DND-41 (cell line): ENCODE measurements at places on chromosomes 16 and 17.

DNA sequence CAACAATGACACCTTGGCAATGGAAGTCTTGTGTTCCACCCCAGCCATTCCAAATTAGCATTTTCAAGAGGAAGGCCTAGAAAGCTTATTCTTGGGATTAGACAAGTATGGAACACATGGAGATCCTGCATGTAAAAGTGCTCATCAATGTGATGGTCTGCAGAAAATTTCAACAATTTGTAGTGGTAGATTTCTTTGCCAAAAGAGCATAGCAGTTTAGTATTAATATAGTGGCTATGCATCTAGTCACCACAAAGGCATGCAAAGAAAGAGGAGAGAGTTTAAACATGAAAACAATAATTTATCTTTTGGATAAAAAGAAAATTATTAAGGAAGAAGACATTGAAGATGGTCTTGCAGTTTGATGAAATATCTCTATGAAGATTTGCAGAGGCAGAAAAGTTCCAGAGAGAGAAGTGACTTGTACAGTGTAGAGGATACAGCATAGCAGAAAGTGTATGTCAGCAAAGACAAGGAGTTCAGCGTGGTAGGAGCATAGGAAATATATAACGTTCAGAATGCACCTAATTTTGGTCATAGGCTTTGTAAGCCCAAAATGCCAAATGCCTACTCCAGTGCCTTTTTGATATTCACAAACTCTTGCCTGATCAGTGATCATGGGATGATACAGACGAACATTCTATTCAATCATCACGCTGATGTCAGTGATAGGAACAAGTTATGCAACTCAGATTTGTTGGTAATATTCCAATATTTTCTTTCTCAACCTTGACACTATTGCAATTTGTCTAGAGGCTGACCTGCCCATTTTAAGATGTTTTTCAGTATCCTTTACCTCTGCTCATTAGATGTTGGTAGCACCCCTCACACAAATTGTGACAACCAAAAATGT is 727.9 kb upstream of the SOX9 start:
- no peaks in the 10 kb centered on the region for H3K36me3 ChIP-seq
- H3K27ac ChIP-seq, result no peak overlapping the region
- DNase-seq, result no peak
- no peaks in the 10 kb centered on the region for H3K27me3 ChIP-seq
- H3K4me1 ChIP-seq, result no peaks in the 10 kb centered on the region

DNA sequence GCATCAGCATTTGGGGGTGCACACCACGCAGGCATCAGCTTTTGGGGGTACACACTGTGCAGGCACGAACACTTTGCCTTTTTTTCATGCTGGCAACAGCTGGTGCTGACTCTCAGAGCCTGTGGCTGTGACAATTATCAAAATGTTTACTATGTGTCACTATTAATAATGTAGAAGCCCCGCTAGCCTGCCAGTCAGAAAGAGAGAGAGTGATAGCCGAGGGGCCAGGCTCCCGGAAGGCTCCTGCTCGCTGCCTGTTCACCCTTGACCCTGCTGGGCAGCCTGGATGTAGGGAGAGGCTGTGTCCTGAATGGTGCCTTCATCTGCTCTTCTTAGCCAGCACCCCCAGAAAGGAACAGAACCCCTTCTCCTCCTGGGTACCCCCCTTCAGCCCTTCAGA is 61.9 kb downstream of the SDK2 start:
- H3K4me3 ChIP-seq, result no peak overlapping the region
- H3K27ac ChIP-seq, result no peak overlapping the region
- no peak for DNase-seq
- H3K27me3 ChIP-seq, result no peaks in the 10 kb centered on the region

GRCh38 chr17:57902800-57903759 is 52.1 kb downstream of the CUEDC1 start:
- no peaks in the 10 kb centered on the region for H3K4me1 ChIP-seq
- H3K4me3 ChIP-seq, result no peak overlapping the region
- no peaks in the 10 kb centered on the region for H3K36me3 ChIP-seq
- no peak for DNase-seq
- H3K27me3 ChIP-seq, result no peaks in the 10 kb centered on the region
- H3K27ac ChIP-seq, result no peak overlapping the region

DNA sequence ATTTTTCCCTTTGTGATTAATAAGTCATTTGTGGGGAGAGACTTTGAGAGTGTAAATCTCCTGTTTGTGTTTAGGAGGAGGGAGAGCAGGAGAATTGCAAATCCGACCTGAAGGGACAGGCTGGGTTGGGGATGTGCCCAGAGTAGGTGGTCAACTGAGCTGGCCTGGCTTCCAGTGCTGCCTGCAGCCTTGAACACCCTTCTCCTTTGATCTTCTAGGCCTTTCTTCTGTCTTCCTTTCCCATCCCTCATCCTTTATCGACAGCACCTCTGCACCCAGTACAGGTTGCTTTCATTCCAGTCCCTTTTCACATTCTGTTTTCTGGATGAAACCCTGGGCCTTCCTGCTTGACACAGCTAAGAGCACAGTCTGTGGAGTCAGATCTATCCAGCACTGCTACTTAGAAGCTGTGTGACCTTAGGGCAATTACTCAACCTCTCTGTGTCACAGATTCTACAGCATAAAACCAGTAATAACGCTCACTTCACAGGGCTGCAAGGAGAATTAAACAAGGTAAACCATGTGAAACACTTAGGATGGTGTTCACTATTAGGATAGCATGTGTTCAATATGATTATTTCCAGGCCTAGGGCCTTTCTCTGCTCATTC is 1.0 kb upstream of the CSNK2A2 start:
- no peak overlapping the region for H3K27ac ChIP-seq
- peaks cover 26% of the 10 kb centered on the region for H3K36me3 ChIP-seq
- peaks cover 36% of the 10 kb centered on the region for H3K4me1 ChIP-seq
- peaks cover 13% of the 10 kb centered on the region for H3K27me3 ChIP-seq
- no peak overlapping the region for H3K4me3 ChIP-seq

- no peak for DNase-seq
- no peak overlapping the region for H3K4me3 ChIP-seq
- H3K36me3 ChIP-seq, result peaks cover 25% of the 10 kb centered on the region
- H3K27me3 ChIP-seq, result no peaks in the 10 kb centered on the region
These were observed 8.5 kb downstream of the ELMO3 start for GRCh38 chr16:67207249-67208091.

DNA sequence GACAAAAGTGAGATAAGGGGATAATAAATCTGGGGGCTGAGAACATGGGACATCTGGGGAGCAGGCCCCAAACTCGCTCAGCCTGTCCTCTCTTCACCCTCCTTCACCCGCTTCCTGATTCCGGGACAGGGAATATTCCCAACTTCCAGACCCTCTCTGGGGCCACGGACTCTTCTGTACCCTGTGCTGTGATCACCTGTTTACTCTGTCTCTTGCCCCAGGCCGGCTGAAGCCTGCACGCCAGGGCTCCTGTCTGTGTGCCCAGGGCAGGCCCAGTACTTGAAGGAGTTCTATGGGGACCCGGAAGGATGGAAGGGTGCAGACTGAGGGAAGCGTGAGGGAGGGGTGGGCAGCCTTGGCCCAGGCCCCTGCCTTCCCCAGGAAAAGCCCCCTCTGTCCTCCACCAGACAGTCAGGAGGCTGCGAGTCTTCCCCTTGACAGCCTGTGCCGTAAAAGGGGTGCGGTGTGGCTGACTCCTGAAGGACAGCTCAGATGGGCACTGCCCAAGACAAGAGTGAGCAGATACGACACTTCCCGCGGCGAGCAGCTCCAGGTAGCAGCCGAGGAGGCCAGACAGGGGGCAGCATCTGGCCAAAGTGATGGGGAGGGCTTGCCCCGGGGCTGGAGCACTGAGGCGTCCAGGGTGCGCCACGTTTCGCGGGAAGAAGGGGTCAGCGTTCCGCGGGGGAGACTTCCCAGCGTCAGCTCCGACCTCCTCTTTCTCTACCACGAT is 1.0 kb upstream of the CCNF start:
- H3K36me3 ChIP-seq, result peaks cover 31% of the 10 kb centered on the region
- peak overlapping the region; percentile 83 for H3K27ac ChIP-seq
- DNase-seq, result no peak
- H3K4me1 ChIP-seq, result peaks cover 48% of the 10 kb centered on the region

- H3K36me3 ChIP-seq, result no peaks in the 10 kb centered on the region
- DNase-seq, result no peak
- H3K27ac ChIP-seq, result no peak overlapping the region
- no peaks in the 10 kb centered on the region for H3K4me1 ChIP-seq
- no peaks in the 10 kb centered on the region for H3K27me3 ChIP-seq
These were observed 9.7 kb downstream of the MYO15A start for GRCh38 chr17:18117982-18118975.

DNA sequence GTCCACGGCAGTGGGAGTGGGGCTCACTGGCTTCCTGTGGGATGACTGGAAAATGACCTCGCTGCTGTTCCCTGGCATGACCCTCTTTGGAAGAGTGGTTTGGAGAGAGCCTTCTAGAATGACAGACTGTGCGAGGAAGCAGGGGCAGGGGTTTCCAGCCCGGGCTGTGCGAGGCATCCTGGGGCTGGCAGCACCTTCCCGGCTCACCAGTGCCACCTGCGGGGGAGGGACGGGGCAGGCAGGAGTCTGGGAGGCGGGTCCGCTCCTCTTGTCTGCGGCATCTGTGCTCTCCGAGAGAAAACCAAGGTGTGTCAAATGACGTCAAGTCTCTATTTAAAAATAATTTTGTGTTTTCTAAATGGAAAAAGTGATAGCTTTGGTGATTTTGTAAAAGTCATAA is 7.8 kb upstream of the RNF213 start:
- H3K4me3 ChIP-seq, result no peak overlapping the region
- H3K4me1 ChIP-seq, result peaks cover 24% of the 10 kb centered on the region
- no peaks in the 10 kb centered on the region for H3K27me3 ChIP-seq
- DNase-seq, result peak; percentile 46
